ENCODE measurements at places on chromosomes 5 and 9.

DNA sequence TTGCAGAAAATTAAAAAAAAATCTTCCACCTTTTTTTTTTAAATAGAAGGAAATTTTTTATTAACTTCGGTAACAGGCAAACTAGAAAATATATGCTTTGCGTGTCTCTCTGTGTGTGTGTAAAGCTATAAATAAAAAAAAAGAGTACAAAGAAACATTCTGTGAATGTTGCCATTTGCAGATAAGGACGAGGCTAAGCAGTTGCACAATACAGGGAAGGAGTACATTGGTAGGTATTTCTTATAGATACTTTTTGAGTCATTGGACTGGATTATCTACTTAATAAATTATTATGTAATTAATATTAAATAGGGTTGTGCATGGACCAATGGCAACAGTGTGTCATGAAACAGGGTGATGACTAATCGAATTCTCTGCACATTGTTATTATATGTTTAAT is 102.4 kb downstream of the CAMK4 start:
- no peak for DNase-seq

DNA sequence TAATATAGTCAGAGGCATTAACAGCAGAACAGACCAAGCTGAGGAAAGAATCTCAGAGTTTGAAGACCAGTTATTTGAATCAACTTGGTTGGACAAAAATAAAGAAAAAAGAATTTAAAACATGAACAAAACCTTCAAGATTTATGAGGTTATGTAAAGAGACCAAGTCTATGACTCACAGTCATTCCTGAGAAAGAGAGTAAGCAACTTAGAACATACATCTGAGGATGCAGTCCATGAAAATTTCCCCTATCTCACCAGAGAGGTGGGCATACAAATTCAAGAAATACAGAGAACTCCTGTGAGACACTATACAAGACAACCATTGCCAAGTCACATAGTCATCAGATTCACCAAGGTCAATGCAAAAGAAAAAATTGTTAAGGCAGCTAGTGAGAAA is 17.4 kb upstream of the C9orf72 start:
- DNase-seq, result no peak

- DNase-seq, result no peak
Observed at GRCh38 chr5:122756264-122756911, 18.5 kb upstream of the SNX2 start.

DNA sequence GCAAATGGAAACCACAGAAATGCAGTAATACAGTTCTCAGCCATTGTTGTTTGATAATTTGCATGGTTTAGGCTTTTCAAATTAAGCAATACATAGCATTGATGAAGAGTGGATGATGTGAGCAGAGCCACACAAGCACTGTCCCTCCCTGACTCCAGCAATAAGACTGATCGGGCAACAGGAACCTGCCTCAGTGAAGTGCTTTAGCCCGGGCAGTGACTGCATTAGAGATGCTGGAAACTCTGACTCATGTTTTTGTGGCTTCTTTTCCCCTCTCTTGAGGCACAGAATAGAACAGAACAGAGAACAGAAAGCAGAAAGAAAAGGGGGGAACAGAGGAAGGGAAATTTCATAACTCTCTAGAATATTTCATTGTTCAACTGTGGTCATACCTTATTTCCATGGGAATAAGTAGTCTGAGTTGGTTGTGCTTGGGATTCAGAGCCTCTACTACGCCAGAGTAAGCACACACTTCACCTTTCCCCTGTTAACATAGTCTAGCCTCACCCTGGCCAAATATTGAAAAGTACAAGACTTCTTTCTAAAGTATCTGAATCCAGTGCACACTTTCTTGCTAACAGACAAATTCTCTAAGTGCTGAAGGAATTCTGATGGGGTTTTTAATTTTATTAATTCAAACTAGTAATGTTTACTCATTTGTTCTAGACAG is 164.8 kb upstream of the VCAN start:
- no peak for DNase-seq

DNA sequence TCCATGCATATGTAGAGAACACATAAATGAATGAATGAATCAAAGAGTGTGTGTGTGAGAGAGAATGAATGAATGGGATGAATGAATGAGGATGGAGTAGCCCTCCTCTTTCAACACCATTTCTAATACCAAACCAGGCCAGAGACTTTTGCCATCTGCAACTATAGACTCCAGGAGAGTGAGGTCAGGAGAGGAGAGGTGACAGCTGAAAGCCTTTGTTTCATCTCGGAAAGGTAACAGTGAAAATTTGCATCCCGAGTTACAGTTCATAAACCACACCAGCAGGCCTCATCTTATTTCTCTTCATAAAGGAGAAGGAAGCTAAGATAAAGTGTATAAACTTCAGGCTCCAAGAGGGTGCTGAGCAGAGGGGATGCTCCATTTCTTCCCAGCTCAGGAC is 255.3 kb upstream of the KLF4 start:
- no peak for DNase-seq

DNA sequence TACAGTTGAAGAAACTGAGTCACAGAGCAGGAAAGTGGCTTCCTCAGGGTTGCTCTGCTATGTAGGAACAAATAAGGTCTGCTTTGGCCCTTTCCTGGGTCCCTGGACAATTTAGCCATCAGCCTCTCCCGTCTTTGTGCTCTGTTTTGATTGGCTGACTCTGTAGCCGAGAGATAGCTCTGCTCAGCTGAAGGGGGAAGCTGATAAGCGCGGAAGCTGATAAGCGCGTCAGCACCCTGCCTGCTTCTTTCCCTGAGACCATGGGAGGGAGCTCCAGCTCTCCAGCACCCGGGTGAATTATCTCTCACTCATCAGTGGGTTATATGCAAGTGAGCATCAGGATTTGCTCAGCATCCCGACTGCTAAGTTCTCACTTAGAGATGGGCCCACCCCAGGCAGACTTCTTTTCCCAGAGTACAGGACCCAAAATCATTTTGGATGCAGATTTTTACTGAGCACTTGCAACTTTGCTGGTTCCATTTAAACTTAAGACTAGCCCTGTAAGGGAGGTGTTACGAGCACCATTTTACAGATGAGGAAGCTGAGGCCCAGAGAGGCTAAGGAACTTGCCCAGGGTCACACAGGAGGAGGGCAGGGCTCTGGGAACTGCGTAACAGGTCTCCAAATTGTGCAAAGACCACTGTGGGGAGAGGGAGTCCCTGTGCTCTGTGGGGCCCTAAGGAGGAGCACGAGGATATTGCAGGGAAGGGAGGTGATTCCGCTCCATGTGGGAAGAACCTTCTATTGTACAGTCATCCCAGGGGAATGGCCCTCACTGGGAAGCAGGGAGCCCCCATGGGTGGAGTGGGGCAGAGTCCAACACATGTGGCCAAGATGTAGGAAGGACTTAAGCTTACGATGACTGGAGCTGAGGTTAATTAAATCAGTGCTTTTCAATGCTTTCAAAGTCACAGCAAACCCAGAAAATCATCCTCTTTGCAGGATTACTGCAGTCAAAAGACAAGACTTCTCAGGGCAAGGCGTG is 83.7 kb upstream of the ORM1 start:
- DNase-seq, result no peak

DNA sequence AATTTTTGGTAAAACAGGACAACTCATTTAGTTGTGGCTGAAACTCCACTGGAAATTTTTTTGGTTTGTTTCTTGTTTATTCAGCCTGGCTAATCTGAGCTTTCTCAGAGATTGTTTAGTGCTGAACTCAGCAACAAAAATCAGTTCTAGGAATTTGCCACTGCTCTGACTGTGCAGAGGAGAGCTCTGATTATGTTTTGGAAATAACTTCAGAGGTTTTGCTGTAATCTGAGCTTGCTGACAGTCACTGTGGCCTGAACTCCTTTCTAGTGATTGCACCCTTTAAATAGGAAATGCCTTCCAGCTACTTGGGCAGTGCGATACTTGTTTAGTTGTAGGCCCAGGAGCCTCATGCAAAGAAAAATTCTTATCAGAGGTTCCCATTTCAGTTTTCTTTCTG is 60.2 kb downstream of the OSTF1 start:
- no peak for DNase-seq

GRCh38 chr5:58505971-58506640 is 14.9 kb downstream of the GAPT start:
- no peak for DNase-seq

DNA sequence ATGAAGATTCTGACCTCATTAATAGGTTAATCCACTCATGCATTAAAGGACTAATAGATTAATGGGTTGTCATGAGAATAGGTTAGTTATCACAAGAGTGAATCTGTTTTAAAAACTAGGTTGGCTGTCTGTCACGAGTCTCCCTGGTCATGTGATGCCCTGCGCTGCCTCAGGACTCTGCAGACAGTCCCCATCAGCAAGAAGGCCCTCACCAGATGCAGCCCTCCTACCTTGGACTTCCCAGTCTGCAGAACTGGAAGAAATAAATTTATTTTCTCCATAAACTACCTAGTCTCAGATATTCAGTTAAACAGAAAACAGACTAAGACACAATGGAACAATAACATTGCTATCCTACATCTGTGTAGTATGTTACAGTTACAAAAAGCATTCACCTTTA is 227.4 kb downstream of the ASTN2 start:
- no peak for DNase-seq

DNA sequence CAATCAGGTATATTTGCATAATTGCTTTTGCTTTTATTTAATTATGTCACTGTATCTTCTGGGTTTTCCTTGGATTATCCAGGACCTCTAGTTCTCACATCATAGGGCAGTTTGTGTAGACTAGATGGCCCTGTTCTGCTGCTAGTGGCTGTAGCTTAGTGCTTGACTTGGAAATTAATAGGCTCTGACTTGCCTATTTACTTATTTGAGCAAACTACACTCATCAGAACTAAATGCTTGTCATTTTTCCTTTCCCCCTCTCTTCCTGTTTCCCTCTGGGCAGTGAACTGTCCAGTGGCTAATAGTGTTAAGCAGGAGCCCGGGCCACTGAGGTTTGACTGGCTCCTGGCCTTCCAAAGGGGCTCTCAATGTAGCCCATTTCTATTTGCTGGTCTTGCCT is 135.7 kb downstream of the MAN2A1 start:
- no peak for DNase-seq

DNA sequence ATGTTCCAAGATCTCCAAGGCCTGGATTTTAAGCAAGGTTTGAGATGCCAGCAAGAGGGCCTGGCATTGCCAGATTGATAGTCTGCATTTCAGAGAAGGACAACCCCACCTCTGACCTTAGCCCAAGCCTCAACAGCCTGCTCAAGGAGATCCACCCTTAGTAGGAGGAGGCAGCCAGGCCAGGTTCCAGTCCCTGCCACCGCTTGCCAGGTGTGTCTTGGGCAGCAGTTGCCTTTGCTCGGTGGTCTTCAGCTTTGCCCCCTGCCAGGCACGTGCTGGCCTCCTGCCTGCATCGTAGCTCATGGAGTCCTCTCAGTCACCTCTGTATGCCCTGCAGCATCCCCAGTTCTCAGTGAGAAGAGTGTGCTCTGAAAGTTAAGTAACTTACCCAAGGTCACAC is 134.2 kb downstream of the KCNIP1 start:
- DNase-seq, result no peak

DNA sequence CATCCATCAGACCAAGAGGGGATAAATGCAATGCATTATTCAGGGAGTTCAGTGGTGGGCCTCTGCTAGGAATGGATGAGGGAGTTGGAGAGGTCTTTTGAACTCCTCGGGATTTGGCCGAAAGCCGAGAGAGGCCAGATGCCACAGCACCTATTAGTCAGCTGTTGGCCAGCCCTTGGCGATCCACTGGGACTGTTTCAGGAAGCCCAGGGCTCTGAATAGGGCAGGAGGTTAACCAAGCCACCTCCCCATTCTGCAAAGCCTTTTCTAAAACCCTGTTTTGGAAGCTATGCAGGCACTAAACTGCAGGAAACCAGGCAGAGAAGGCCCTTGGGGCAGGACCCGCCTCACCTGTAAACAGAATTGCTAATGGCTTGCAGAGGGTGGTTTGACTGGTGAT is 37.8 kb downstream of the ASTN2 start:
- DNase-seq, result peak; percentile 55

GRCh38 chr5:41559184-41559583 is 48.8 kb upstream of the PLCXD3 start:
- DNase-seq, result no peak

GRCh38 chr9:127139071-127139731 is 16.8 kb upstream of the ANGPTL2 start:
- no peak for DNase-seq

DNA sequence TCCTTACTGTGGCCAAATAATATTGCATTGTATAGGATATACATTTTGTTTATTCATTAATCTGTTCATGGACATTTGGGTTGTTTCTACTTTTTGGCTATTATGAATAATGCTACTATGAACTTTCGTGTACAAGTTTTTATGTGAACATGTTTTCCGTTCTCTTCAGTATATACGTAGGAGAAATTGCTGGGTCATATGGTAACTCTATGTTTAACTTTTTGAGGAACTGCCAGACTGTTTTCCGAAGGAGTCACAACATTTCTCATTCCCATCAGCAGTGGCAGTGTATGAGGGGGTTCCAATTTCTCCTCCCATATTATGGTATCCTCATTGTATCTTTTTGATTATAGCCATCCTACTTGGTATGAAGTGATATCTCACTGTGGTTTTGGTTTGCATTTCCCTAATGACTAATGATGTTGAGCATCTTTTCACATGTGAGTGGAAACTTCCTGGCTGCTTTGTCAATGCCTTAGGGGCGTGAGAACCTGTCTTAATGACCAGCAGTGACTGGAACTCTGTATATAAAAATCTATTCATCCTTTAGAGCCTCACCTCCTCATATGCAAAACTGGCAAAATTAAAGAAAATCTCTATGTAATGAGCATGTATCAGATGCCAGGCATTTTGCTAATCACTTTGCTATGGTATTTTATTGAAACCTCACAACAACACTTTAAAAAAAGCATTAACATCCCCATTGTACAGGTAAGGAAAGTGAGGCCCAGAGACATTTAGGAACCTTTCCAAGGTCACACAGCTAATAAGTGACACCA is 47.8 kb upstream of the TGFBR1 start:
- DNase-seq, result no peak

- DNase-seq, result no peak
Observed at GRCh38 chr9:112502175-112502946, 15.7 kb downstream of the KIAA1958 start.

DNA sequence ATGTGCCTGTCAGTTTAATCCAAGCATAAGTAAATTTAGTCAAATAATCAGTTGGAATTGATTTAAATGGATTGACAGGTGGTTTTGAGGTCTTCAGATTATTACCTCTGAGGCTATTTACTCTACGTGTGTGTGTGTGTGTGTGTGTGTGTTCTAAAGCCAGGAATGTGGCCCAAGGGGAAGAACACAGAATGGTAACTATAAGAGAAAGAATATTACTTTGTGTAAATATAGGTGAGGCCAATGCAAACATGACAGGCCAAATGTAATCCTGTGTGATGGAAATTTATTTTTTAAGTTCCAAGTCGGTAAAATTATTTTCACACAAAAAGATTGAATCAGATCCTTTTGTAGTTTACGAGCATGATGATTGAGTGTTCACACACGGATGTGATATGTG is 390.0 kb downstream of the PLK2 start:
- DNase-seq, result no peak

GRCh38 chr5:136052692-136053335 is 24.0 kb downstream of the TGFBI start:
- no peak for DNase-seq

Measured in DMS 273 treated with DMSO at 0.1 percent for 48 hours (cell line).